ENCODE measurements at places on chromosomes 3 and 15.

DNA sequence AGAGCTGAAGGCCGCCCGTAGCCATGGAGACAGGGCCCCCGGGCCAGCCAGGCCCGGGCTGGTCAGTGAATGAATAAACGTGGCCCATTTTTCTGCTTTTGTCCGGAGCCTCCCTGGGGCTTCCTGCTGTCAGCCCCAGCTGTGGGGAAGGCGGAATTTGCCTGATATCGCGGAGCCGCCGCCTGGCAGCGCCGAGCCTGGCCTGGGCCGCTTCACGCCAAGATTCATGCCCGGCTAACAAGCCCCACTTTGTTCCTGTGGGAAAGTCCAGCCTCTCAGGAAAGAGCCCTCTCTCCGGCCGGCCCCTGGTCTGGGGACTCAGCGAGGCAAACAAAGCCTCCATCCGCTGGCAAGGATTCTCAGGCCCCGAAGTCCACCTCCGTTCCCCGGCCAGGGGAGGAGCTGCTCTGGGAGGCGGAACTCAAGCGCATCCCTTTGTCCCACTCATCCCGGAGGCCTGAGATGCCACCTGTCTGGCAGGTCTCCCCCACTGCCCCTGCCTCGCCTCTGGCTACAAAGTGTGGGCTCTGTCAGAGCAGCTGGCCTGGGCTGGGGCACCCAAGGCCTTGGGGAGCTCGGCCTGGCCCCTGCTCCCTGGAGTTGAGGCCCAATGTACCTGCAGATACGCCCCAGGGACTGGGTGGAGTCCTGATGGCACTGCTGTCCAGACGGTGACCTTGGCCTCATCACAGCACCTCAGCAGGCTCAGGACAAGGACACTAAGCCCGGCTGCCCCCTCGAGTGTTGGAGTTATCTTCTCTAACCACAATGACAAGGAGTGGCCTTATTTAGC lies 51.6 kb upstream of the SLC6A11 start:
- DNase-seq = no peak

GRCh38 chr3:167940241-167940640 lies 155.5 kb downstream of the GOLIM4 start:
- no peak for DNase-seq

- DNase-seq = no peak
Observed at GRCh38 chr3:132973441-132973840, 64.8 kb upstream of the TMEM108 start.

DNA sequence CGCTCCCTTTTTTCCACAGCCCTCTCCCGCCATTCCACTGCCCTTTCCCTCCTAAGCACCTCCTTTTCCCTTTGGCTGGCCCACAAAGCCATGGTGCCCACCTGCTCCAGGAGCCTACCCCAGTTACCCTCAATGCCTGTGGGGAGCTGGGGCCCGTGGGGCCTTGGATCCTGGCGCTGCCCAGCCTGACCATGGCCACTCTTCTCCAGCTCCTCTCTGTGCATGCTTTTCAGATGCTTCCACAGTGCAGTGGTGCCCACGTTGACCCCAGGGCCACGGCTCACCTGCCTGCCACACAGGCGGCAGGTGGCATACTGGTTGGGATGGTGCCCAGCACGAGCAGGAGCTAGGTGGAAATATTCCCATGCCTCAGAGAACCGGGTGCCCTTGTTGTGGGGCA lies 1.5 kb downstream of the ZBED2 start:
- DNase-seq = no peak

DNA sequence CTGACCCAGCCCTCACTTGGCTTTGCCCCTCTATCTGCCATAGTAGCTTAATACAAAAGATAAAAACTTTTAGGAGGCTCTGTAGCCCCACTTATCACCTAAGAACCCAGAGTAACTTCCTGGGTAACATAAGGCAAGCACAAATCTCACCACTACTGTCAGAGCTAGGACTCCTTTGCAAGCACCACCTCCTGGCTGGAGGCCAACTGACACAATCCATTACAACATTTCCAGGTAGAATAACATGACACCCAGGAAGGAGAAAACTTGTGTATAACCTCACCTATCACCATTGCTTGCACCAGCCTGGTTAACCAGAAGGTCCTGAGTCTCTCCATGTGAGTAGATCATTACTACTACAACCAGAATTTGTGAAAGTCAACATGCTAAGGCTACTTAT lies 230.0 kb downstream of the TUSC7 start:
- no peak for DNase-seq

DNA sequence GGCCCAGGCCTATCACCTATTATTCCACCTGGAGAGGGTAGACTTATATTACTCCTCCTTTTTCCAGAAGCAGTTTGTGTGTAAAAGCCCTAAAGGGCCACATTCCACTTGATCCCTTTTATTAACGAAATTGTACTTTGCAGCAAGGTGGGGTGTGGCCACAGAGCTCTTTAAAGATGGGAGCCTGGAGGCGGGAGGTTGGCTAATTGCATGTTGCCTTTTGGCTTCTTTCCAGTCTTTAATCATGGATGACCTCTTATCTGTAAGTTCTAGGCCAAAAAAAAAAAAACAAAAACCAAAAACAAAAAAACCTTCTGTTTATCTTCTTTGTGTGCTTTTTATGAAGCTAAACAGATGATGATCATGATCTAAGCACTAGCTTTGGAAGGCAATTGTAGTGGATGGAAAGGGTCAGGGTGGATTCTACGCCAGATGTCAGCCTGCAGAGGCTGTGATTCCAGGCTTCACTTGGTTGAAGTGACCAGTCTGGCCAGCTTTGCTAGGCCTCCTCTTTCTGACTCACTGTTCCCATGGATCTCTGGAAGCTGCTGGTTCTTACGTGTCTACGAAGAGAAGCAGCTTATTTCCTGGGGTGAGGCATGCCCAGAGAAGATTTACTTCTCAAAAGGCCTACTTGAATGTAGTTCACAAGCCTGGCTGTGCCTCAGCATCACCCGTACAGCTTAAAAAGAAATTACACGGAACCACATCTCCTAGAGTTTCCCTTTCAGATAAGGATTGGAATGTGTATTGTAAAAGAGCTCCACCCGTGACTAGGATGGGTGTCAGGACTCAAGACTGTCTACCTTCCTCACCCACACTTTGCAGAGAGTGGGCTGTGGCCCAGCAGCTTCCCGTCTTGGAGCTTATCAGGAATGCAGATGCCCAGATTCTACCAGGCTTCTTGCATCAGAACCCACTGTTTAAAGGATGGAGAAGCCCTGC lies 330.9 kb upstream of the C2CD4B start:
- no peak for DNase-seq

DNA sequence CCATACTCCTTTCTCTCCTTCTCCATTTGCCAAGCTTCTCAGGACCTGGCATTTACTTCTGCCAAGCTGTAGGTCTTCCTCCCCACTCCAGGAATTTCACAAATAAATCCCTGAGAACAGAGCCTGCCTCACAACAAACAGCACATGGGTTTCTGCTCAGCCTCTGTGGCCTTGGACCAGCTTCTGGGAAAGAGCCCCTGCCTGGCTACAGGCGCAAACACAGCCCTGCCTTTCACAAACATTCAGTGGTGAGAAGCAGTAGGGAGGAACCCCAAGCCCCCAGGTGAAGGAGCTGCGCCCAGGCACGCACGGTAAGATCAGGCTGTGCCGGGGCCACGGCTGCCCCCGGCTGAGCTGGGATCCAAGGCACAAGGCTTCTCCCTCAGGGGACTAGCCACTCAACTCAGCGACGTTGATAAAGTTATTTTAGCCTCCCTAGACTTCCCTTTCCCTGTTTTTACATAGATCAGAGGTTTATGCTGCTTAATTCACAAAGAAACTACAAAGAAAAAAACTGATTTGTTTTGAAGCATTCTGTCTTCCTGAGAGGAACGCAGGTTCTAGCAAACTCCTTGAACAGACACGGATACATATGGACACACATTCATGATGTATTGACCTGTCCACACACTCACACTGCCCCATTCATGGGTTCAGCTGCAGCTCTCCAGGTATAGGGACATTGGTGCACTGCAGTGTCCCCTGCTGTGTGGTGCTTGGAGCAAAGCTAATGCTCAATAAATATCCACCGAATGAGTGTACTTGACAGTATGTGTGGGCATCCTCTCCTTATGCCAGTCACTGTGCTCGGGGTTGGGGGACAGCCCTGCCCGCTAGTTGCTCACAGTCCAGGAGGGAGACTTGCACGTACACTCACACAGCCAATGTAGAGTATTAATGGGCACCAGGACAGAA lies 25.4 kb downstream of the HES1 start:
- DNase-seq = no peak

- no peak for DNase-seq
Observed at GRCh38 chr3:58329150-58329921, 3.4 kb upstream of the PXK start.

GRCh38 chr3:13120928-13121552 lies 47.8 kb upstream of the IQSEC1 start:
- no peak for DNase-seq

DNA sequence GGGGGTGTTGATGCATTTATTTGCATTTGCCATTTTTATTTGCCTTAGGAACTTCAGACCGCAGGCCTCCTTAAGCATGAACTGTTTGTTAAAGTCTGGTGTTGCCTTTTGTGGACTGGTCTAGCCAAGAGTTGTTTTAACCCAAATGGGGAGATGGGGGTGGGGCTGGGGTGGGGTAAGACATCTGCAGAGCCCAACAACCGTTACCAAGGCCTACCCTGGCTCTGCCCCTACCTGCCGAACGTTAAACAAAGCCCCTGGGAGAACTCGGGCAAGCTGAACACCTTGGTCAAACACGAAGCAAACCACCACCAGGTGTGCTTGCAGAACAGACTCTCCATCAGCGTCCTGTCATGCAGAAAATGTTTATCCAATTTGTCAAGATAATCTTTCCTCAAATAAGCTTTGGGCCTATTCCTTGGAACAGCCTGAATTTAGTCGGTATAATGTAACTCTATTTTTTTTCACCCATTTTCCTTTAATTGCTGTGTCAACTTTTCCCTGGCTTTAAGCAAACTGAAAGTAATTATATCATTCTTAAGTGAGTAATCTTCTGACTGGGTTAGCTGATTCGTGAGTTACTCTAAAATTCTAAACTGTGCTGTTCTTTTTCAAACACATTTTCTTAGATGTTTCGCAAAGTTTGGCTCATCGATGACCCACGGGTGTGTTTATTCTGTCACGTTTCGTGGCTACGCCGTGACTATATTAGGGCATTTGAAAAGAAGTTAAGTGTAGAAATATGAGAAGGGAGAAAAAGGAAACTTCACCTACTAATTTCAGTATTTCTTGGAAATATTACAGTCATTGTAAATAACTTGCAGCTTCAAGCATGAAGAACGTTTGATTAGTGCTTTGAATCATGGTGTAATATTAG lies 127.6 kb downstream of the SOX2 start:
- DNase-seq = no peak

DNA sequence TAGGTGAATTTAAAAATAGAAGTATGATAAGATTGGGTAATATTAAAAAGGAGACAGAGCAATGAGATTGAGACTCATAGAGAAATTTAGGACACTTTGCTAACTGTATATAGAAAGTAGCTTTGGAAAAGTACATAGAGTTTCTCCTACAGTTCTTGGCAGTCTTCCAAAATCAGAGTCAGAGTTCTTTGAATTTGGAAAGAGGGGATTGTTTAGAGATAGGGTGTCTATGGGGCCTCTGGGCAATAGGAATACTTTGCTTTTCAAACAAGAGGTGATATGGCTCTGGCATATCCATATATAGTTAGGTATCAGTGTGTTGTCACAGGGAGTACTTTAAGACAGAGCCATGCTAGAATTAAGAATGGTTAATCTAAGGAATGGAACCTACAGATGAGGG lies 477.1 kb upstream of the KCNMB2 start:
- no peak for DNase-seq

GRCh38 chr3:152550284-152550683 lies 281.6 kb downstream of the MBNL1 start:
- DNase-seq = no peak

DNA sequence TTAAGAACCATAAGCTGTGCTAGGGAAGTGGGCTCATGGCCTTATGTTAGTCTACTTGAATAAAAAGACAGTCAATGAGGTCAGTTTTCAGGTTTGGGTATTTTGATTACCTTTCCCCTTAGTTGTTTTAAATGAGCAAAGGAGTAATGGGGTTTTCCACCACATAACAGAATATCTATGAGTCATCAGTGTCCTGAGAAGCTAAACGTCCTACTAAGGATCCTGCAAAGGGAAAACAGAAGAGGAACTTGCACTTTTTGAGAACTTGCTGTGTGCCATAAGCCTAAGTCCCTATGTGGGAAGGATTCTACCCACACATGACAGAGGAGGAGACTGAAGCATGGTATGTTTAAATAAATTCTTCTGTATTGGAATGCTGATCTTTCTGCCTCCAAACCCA lies 292.8 kb upstream of the TMC3 start:
- DNase-seq = no peak

DNA sequence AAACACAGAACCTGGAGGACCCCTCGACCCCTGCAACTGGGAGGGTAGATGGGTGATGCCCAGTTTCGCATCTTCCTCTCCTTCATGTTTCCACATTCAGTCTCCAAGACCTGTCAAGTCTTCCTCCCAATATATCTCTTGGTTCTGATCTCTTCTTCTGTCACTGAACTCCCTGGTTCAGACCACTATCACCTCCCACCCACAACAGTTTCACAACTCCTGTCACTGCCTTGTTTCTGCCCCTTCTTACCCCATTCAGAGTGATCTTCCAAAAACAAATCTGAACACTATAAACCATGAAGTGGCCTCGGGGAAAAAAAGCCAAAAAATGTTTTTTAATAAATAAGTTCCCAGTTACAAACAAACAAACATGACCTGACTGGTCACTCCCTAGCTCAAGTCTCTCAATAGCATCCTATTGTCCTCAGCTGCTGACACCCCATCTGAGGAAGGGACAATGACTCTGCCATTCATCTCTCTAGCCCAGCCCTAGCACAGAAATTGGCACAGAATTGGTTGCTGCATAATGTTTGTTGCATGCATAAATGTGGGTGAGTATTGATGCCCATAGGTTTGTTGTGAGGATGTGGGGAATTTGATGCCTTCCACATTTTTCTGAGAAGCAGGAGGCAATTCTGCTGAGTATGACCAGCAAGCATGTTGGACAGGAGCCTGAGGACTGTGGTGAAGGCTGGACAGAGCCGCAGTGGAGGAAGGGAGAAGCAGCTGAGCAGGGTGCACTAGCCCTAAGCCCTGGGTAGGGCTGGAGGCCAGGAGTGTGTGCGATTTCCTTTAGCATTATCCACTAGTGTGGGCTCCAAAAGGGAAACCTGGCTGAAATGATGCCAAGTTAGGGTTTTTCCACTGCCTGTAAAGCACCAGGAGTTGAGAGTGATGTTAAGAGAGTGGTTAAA lies 12.2 kb upstream of the XYLB start:
- DNase-seq = no peak

DNA sequence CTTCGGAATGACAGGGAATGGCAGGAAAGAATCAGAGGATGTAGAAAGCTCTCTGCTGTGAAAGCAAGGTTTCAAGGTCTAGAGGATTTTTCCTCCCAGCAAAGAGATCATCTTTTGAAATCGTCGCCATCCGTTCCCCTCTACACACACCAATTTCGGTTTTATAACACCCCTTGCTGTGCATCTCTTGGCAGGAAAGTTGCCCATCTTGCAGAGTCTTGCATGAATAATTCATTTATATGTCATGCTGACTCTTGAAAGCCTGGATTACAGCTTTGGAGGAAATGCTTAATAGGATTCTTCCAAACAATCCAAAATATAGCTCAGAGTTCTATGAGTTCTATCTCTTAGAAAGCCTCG lies 262.7 kb downstream of the CHL1 start:
- DNase-seq = no peak

- no peak for DNase-seq
Observed at GRCh38 chr3:179045719-179046402, 25.7 kb downstream of the ZMAT3 start.

All from GOT3 (cell line).